ENCODE measurements at places on chromosomes 7 and 10. TPM values are rescaled to one million over a fixed set of nuclear protein-coding genes. Genes with fewer than 3 reads are reported as not detected.

Gene VIPR2
- total RNA-seq, result 0.80 TPM

GRCh38 chr10:73968098-73968521 is 29.8 kb upstream of the VCL start:
- no peak overlapping the region for H3K4me3 ChIP-seq
- H3K4me1 ChIP-seq, result no peaks in the 10 kb centered on the region
- H3K27ac ChIP-seq, result no peak overlapping the region

DNA sequence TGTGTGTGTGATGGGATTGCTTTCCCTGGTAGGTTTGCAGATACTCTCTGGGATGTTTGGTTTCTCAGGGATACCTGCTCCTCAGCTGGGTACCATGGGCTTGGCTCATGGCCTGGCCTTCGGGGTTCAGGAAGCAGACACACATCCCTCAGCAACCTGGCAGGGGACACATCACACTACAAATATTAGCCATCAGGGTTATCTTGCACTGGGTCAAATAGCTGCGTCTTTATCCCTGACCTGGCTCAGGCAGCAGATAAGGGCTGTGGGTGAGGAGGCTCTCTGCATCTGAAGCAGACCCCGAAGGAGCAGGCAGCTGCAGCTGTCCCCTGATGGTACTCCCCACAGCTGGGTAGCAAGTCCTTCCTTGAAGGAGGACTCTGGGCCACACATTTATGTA is 25.7 kb upstream of the CDHR3 start:
- H3K27me3 ChIP-seq, result peaks cover 2% of the 10 kb centered on the region
- H3K4me3 ChIP-seq, result no peak overlapping the region
- H3K27ac ChIP-seq, result no peak overlapping the region
- no peak for DNase-seq
- no peaks in the 10 kb centered on the region for H3K4me1 ChIP-seq

Gene EVX1
- not detected for total RNA-seq

DNA sequence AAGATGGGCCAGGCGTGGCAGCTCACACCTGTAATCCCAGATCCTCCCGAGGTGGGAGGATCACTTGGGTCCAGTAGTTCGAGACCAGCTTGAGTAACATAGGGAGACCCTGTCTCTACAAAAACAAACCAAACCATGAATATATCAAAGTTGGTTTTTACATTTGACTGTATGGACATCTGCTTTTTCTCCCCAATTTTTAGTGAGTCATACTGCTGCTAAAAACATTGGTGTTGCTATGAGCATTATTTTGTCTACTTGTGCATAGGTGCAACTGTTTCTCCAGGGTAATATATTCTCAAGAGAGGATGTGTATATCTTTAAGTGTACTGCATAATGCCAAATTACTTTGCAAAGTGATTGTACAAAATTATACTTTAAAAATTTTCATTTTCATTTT is 769 bp upstream of the TMEM248 start:
- peaks cover 21% of the 10 kb centered on the region for H3K4me1 ChIP-seq
- H3K27me3 ChIP-seq, result no peaks in the 10 kb centered on the region
- DNase-seq, result no peak
- peaks cover 13% of the 10 kb centered on the region for H3K36me3 ChIP-seq

GRCh38 chr7:157124690-157125089 is 14.0 kb upstream of the UBE3C start:
- DNase-seq, result no peak
- H3K27me3 ChIP-seq, result peaks cover 2% of the 10 kb centered on the region
- no peak overlapping the region for H3K27ac ChIP-seq
- no peaks in the 10 kb centered on the region for H3K36me3 ChIP-seq
- H3K4me3 ChIP-seq, result no peak overlapping the region
- no peaks in the 10 kb centered on the region for H3K4me1 ChIP-seq

Gene OR9A2
- not detected for total RNA-seq
